ENCODE measurements at places on chromosomes 4 and X.

DNA sequence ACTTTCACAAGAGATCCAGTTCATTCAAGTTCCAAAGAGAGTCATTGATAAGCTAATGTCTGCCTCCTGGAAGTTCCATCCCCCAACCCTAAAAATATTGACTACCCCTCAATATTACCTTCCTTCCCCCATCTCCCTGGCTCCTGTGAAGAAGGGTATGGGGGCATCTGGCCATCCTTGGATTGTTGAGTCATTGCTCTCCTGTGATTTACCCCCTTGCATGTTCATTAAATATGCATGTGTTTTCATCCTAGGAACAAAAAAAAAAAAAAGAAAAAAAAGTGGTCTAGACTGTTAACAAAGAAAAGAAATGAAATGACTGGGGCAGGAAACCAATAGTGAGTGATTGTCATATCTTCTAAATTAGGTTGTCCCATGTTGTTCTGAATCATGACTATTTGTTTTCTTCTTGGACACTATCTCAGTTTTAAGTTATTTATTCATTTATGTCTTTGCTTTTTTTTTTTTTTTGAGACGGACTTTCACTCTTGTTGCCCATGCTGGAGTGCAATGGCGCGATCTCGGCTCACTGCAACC, 51.9 kb upstream of the HUWE1 start:
- DNase-seq = no peak

GRCh38 chr4:89915937-89916336, 21.3 kb downstream of the MMRN1 start:
- no peak for DNase-seq

GRCh38 chrX:17642891-17643290, 94.4 kb upstream of the SCML1 start:
- DNase-seq = no peak

DNA sequence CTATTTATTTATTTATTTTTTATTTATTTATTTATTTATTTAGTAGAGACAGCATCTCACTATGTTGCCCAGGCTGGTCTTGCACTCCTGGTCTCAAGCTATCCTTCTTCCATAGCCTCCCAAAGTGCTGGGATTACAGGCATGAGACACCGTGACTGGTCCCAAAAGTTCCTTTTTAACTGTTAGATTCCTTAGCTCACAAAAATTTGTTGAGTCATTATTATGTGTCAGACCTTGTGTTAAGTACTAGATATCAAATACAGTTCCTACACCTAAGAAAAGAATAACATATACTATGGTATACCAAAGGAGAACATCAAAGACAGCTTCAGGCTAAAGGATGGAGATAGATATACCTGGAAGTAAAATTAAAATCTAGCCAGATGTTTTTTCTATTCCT, 11.6 kb downstream of the FGA start:
- DNase-seq = no peak

DNA sequence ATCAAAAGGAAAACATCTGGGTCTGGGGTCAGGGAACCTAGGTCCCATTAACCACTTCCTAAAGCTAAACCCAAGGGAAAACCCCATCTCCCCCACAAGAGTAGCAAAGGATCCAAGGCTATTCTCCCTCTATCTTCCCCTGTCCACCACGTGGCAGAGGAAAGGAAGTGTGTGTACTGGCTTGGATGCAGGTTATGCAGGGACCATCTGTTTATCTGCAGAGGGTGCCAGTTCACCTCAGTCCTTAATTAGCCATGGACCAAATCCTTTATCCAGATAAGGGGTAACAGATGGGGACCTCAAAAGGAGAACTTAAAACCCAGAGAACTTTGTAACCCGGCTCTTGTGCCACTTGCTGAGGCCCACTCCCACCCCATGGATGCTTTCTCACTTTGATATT, 135.3 kb downstream of the ZNF518B start:
- no peak for DNase-seq

- DNase-seq = no peak
Measured at GRCh38 chr4:44120646-44121045, 328.0 kb downstream of the KCTD8 start.

GRCh38 chrX:106450405-106450804, 161.4 kb upstream of the RADX start:
- no peak for DNase-seq

DNA sequence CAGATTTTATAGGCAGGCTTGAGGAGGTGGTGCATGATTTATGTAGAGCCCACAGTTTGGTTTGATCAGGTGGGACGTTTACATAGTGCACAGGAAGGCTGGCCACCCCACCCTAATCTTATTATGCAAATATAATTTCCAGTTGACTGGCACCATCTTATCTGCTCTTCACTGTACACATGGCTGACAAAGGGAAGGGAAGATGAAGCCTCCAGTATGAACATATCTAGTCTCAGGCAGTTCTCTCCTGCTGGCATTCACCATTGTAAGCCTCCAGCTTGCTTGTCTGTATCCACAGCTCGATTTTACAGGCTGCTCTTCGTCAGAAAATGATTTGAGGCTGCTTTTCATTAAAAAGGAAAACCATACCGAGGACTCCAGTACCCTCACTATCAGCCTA, 278.3 kb downstream of the TECRL start:
- no peak for DNase-seq

GRCh38 chrX:151697522-151697921, 2.3 kb downstream of the PRRG3 start:
- DNase-seq = no peak

DNA sequence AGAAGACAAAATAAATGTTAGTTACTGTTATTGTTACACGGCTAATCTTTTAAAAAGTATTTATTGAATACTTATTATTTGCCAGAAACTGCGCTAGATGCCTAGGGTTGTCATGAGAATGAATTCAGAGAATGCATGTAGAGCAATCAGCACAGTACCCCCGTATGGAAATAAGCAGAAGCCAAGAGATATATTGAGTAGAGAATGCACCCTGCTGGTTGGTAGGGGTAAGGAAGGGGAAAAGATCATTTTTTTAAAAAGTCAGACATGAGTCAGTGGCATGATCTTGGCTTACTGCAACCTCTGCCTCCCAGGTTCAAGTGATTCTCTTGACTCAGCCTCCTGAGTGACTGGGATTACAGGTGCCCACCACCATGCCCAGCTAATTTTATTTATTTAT, 13.1 kb upstream of the DRP2 start:
- no peak for DNase-seq

- no peak for DNase-seq
Measured at GRCh38 chrX:102341867-102342266, 94.9 kb downstream of the NXF2 start.

- DNase-seq = peak; percentile 5
Measured at GRCh38 chr4:164731827-164732474, 22.0 kb upstream of the SMIM31 start.

DNA sequence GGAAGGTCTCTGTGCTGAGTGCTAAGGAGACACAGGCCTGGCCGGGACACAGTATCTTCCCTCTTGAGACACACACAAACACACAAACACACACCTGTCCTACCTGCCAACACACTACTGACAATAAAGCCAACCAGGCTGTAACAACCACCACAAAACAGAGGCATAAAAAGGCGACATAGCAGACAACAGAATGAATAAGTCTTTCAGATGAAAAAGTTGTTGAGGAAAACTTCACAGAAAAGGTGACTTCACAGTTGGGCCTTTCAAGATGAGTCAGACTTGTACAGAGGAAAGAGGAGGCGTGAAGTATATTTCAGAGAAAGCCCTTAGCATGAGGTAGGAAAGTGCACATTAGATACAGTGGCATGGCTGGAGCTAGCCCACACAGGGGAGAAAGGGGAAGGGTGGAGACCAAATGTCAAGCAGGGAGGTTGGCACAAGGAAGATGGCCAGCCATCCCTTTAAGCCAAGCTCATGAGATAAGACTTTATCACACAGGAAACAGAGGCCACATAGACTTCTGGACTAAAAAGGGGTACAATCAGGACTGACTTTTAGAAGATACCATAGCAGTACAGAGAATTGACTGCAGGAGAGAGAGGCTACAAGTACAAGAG, 54.0 kb downstream of the SLC9A7 start:
- no peak for DNase-seq

DNA sequence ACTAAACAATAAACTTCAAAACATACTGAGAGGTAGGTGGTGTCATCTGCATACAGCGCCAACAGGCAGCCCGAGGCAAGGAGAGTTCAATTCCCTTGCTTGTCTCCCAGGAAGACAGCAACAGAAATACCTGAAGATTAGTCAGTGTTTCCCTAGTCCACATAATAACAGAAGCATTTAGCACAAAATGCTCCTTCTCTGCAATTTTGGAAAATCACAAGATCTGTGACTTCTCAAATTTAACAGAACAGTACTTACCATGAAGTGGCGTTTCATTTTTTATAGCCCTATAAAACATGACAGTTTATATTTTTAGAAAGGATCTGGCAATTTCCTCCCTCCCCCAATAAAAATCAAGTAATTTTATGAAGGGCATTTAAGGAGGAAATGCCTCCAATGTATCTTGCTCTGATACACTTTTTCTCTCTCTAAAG, 67.1 kb upstream of the MYOZ2 start:
- DNase-seq = no peak

DNA sequence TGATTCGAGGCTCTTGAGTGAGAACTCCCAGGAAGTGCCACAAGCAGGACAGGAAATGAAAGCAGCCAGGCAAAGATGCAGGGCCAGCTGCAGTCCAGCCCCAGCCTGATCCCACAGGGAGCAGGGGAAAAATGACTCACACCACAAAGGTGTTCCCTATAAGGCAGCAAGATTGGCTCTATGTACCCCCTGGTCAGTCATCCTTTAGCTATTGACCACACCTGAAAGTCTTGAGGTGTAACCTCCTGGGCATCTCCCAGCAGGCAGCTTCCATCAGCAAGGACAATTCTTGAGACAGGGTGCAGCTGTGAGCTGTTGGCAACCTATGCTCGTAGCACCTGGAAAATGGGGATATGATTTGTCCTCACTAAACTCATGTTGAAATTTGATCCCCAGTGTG, 27.9 kb upstream of the EXOC1L start:
- DNase-seq = no peak

GRCh38 chr4:169485791-169486742, 126.3 kb downstream of the NEK1 start:
- no peak for DNase-seq

DNA sequence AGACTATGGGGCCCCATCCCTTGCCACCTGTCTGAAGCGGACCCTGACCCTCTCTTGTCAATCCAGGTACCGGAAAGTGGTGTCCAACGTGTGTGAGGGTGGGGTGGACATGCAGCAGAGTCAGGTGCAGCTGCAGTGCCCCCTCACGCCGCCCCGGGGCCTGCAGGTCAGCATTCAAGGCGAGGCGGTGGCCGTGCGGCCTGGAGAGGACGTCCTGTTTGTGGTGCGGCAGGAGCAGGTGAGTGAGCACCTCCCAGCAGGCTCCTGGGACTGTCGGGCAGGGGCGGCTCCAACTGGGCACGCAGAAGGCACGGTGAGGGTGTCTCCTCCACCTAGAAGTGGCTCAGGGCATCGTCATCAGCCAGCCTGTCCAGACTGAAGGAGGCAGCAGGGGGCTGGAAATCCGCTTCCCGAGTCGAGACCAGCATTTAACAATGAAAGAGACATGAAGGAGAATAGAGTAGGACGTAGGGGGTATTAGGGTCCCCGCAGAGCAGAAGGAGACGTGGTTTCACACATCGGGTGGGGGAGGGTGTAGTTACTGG, 221.6 kb downstream of the AFAP1 start:
- DNase-seq = no peak

GRCh38 chr4:53840643-53841042, 223.8 kb downstream of the CHIC2 start:
- DNase-seq = no peak

- no peak for DNase-seq
Measured at GRCh38 chr4:180706766-180707165, 1536.4 kb upstream of the TENM3 start.

- DNase-seq = no peak
Measured at GRCh38 chr4:149264093-149264733, 551.4 kb downstream of the IQCM start.

GRCh38 chr4:67456577-67457196, 88.6 kb downstream of the CENPC start:
- no peak for DNase-seq

GRCh38 chr4:40446839-40447238, 111.7 kb downstream of the CHRNA9 start:
- no peak for DNase-seq

GRCh38 chr4:55553441-55554201, 6.9 kb upstream of the CLOCK start:
- DNase-seq = no peak

DNA sequence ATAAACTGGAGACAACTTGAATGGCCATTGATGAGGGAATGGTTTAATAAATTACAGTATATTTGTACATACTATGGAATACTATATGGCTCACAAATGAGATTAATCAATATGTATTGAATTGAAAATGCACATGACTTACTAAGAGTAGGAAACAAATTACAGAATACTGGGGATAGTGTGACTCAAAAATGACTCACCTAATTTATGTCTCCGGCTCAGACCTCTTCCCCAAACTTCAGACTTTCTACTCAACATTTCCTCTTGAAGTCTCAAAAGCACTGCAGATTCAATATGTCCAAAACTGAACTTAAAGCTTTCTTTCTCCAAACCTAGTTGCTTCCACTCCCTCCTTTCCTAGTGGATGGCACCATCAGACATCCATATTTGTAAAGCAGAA, 28.8 kb upstream of the GRIA3 start:
- DNase-seq = no peak

GRCh38 chrX:130216320-130216719, 44.6 kb downstream of the RAB33A start:
- no peak for DNase-seq

- no peak for DNase-seq
Measured at GRCh38 chr4:177282284-177282835, 27.3 kb upstream of the NEIL3 start.

DNA sequence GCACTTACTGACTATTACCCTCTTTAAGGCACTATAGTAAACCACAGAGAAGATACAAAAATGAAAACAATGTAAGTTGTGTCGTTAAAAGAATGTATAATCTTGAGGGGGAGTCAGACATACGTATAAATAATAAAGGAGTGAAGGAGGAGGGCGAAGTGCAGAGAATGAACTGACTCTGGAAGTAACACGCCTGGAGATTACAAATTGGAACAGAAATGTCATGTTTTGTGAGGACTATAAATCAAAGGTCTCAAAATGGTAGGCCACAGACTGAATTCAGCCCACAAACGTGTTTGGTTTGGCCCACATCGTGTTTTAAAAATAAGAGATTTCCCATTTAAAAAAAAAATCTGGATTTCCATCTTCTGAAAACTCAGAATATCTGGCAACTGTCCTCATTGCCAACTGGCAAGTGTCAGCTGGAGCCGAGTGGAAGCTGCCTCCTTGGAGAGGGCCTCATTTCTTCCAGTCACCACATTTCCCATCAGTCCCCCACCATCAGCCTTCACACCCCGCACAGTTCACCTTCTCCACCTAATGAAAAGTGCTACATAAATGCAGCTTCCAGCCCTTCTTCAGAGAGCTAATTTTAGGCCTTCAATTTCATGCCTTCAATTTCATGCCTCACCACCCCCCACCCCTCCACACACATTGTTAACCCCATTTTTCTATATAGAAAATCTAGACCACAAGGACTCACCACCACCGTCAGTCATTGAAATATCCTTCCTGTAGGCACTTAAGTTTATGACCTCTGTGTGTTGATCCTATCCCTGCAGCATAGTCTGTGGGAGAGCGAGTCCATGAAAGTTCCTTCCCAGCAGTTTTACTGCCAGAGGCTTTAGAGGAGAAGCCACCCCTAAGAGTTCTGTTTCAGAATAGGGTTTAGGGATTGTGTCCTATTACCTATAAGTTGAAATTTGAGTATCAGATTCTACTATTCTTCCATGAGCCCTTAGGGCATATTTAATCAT, 32.0 kb upstream of the COL25A1 start:
- no peak for DNase-seq

- no peak for DNase-seq
Measured at GRCh38 chr4:112127803-112128202, 17.5 kb upstream of the FAM241A start.

GRCh38 chr4:113260688-113261087, 211.2 kb downstream of the ANK2 start:
- DNase-seq = no peak
